ENCODE measurements at places on chromosomes 6 and 20. TPM values are rescaled to one million over a fixed set of nuclear protein-coding genes. Genes with fewer than 3 reads are reported as not detected.

DNA sequence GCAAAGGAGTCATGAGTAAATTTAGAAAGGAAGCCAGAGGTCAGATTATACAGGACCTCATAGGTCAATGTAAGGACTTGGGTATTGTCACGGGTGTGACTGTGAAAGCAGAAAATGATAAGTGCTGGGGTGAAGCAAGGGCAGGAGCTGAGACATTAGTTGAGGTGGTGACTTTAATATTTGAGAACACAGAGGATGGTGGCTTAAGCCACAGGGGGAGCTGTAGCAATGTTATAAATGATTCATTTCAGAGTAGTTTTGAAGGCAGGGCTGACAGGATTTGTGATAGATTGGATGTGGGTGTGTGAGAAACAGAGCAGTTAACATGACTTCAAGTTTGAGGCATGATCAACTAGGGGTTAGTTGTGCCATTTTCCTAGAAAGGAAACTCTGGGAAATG, 659.9 kb downstream of the EPM2A start:
- no peak for DNase-seq

DNA sequence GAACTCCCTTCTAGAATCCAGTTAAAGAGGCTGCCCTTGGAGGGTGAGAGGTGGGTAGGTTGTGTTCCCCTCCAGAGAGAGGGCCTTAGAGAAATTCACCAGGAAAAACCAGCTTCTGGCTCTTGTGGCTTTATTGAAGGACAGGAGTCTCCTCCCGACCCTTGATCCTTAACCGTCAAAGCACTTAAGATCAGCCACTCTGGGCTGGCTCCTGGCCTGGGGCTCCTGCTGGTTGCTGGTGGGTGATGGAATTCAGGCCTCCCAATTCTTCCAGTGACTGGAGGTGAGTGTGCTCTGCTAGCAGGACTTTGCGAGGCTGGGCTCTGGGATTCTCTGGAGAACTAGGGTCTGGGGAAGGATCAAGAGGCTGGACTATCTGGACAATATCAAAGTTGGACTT, 75.6 kb upstream of the LGSN start:
- DNase-seq, result no peak

- DNase-seq, result peak; percentile 94
Measured at GRCh38 chr6:167930295-167930694, 67.2 kb upstream of the KIF25 start.

DNA sequence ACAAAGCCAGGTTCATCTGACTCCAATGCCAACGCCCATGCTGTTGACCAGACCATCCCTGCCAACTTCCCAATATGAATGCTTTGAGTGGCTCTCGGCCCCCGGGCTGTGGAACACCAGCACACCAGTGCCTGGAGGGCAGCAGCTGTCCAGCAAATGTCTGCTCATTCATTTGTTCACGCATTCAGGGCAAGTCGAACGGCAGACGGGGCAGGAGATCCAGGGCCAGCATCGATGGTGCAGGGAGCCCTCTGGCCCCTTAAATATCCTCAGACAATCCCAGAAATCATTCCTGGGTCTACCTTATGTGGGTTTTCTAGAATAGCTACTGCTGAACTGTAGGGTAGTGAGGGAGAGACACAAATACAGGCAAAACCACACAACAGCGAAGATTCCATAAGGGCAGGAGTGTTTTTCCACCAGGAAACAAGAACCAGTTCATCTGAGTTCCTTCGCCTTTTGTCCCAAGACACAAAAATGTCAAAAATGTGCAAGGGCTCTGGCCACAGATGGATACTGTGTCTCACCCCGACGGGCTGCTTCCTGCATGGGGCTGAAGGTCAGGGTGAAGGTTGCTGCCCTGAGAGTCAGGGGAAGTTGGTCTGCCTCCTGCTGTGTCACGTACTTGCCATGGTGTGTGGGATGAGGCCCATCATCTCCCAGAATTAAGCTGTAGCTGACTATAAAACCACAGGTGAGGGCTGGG, 15.5 kb downstream of the RIPOR3 start:
- peak; percentile 91 for DNase-seq

DNA sequence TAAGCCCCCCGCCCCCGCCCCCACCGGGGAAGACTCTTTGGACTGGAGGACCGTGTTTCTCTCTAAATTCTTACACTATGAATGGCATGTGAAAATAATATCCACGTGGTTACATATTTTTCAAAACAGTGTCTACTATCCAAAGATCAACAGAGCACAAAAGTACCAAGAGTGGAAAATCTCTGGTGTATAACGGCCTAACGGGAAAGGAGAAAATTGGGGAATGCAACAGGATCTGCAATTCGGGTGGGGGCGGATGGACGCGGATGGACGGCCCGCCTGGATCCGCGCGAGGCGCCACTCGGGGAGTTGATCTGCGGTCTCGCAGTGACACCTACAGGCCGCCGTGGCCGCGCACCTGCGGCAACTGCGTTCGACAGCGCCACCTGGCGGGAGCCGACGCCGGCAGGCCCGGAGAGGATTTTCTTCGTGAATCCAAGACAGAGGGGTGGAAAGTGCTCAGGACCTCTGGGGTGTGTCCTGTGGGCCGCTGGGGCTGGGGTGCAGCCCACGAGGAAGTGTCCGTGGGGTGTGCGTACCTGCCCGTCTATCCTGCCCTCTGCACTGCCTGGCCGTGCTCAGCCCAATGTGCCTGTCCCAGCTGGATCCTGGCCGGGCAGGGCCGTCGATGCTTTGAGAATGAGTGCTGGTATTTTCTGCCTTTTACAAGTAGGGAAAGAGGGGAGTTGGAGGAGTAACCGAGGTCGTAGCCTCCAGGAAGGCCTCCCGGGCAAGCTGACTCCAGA, 18.6 kb downstream of the ANKRD60 start:
- peak; percentile 73 for DNase-seq

- no peak for DNase-seq
Measured at GRCh38 chr6:133241901-133242636, 912 bp downstream of the EYA4 start.

DNA sequence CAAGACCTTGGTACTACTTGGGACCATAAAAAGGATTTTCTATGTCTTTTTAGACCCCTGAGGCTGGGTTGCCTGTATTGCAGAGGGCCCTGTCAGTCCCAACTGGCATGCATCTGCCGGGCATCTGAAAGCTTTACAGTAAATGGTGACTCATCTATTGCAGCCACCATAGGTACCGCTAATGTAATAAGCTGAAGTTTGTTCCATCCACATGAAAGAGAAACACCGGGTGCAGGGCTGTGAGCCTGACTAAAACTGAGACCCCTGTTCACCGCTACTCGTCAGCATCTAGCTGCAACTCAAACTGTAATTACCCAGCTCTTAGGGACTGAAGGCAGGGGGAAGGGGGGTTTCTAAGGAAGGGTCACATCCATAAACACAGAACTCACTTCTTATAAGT, 49.5 kb downstream of the TRERF1 start:
- DNase-seq, result peak; percentile 73

GRCh38 chr6:122710908-122711635, 68.4 kb upstream of the FABP7 start:
- no peak for DNase-seq

GRCh38 chr6:109083657-109084056, 11.0 kb downstream of the SESN1 start:
- DNase-seq, result no peak

DNA sequence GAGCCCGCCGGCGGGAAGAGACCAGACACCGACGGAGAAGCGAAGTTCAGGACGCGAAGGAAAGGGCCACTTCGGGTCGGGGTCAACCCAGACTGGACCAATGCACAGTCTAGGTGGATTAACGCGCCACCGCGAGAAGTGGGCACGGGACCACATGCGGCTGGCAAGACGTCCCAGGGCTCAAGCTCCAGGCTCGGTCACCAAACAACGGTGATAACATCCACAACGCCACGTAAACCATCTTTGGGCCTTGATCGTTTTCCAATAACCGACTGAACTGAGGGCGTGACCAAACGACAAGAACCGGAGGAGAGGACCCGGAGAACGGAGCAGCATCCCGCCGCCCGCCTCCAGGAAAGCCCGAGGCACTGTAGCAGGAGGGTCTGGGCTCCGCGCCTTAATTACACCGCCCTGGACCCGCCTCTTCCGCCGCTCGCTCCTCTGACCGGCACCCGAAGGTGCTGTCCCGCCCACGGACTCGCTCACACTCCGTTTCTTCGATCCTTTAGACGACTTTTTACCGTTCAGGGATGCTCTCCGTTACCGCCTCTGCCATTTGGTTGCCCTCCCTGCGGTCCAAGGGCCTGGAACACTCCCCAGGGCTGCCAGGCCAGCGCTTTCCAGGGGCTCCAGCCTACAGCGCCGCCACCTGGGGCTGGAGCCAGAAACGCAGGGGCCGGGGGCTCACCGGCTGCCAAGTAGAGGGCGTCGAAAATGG, 44.1 kb downstream of the DPPA5 start:
- DNase-seq, result peak; percentile 46

DNA sequence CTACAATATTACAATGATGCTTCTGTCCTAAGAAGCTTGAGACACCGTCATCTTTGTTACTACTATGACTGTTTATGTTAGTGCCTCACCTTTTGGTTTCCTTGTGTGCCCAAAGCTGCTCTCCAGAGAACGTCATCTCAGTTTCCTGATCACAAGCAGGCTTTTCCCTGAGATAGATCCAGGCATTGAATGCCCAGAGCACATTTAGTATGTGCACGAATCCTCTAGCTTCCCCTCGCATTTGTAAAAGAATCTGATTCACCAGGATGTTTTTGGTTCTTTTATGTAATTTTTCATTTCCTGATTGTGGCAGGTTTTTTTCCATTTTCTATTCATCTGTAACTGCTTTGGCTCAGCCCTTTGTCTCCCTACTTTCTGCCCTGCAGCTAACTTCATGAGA, 100.2 kb upstream of the TMEM181 start:
- peak; percentile 23 for DNase-seq

DNA sequence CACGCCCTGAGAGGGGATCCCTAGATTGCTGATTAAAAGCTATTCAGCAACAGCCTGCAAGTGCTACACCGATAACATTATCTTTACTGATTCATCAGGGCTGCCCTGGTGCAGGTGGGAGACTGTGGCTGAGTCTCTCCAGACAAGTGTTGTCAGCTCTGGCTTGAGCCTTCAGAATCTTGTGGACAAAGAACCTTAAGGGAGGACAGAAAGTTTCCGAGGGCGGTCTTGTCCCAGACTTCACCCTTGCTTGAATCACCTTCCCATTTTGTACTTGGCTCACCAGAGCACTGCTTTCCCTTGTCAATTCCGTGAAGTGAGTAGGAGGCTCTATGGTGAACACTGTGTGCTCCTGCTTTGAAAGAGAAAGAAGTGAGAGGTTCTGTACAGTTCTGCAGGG, 88.6 kb upstream of the PCSK2 start:
- no peak for DNase-seq

- DNase-seq, result no peak
Measured at GRCh38 chr6:228881-229651, 63.2 kb upstream of the DUSP22 start.

DNA sequence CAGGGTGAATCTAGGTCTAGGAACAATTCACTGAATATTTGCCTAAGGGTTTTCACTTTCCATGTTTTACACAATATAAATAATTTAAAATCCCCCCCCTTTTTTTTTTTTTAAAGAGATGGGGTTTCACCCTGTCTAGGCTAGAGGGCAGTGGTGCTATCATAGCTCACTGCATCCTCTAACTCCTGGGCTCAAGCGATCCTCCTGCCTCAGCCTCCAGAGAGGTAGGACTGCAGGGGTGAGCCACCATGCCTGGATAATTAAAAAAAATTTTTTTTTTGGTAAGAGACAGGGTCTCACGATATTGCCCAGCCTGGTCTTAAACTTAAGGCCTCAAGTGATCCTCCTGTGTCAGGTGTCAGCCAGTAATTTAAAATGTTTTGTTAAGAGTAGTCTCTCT, 17.8 kb downstream of the QKI start:
- DNase-seq, result no peak

DNA sequence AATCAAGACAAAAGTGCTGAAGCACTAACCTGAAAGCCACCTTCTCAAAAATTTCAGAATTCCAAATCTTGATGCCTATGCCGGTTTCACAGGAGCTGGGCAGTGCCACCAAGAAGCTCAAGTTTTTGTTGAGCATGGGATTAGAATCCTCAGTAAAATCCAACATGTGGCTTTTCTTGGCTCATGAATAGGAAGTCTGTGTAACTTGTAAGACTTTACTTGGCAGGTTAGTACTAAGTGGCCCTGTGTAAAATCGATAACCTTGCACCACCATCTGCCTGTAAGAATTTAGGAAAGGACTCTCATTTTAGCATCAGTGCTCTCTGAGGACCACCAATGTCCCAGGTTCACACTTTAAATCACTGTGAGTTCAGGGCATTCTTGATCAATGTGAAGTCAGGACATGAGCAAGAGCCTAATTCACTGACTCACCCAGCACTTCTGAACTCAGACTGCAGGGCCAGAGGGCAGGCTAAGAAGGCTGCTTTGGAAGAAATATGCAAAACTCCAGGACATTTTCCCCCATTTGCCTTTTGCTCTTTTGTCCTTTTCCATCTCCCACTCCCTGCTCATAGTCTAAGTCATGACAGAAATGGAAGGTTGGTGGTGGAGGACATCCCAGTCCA, 113.2 kb downstream of the EDN1 start:
- DNase-seq, result peak; percentile 76

DNA sequence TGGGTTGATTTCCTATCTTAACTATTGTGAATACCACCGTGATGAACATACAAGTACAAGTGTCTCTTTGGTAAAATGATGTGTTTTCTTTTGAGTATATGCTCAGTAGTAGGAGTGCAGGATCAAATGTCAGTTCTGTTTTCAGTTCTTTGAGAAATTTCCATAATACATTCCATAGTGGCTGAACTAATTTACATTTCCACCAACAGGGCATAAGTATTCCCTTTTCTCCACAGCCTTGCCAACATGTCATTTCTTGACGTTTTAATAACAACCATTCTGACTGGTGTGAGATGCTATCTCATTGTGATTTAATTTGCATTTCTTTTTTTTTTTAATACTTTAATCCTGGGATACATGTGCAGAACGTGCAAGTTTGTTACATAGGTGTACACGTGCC, 268.8 kb downstream of the CENPW start:
- no peak for DNase-seq

DNA sequence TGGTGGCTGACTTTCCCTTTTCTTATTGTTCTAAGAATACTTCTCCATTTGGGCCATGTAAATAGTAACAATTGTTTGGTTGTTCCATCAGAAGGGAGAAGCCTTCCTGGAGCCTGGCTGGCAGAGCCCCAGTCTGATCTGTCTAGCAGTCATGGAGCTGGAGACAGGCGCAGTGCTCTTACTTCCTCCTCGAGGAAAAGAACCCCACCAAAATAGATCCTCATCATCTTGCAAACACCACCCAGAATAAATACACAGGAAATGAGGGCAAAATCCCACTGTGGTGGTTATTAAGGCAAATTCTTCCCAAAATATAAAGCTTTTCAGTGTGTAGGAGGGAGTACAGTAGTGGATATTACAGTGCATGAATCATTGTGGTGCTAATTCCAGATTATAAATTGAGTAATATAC, 195.1 kb upstream of the SGK1 start:
- DNase-seq, result no peak

The IL17A gene
- 0.12 TPM for total RNA-seq

The POLR1C gene
- 50.7 TPM for total RNA-seq

The TRIM40 gene
- total RNA-seq, result not detected

The C6orf163 gene
- total RNA-seq, result 0.29 TPM

The MOG gene
- not detected for total RNA-seq

Measured in RPMI7951 (cell line).